ENCODE measurements at places on chromosomes 5 and 9.

- DNase-seq, result no peak
These were observed 508.8 kb downstream of the SEMA5A start for GRCh38 chr5:9037048-9037447.

GRCh38 chr5:149210225-149210624 lies 61.4 kb upstream of the AFAP1L1 start:
- no peak for DNase-seq

GRCh38 chr9:37410354-37410861 lies 12.1 kb upstream of the GRHPR start:
- DNase-seq, result no peak

- DNase-seq, result no peak
These were observed 114.8 kb downstream of the RGS3 start for GRCh38 chr9:113578279-113578865.

DNA sequence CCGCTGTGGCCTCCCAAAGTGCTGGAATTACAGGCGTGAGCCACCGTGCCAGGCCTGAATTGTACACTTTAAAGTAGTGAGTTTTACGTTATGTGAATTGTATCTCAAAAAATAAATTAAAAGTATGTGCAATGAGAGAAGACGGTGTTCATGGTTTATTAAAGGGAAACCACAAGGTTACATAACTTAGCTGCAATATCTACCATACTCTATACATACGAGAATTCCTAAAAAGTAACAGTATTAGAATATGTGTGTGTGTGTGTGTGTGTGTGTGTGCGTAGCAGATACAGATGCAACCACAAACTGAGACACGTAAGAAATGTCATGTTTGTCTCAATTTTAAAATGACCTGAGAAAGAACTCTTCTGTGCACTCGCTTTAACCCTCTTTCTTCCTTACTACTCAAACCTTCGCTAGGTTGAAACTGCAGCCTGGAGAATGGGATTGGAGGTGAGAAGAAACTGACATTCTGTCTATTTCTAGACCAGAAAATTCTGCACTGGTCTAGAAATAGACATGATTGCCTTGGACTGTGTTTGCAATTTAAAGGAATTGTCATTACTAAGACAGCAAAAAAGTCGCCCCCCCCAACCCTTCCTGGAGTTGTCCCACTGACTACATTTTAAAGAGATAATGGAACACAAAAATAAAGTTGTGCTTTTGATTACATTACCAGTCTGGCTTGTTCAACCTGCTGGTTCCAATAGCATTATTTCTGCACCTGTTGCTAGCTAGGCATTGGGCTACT lies 167.0 kb downstream of the RGS3 start:
- no peak for DNase-seq

GRCh38 chr5:77133061-77133758 lies 46.1 kb upstream of the ZBED3 start:
- DNase-seq, result peak; percentile 95

GRCh38 chr9:27671636-27672035 lies 98.4 kb upstream of the C9orf72 start:
- DNase-seq, result no peak

DNA sequence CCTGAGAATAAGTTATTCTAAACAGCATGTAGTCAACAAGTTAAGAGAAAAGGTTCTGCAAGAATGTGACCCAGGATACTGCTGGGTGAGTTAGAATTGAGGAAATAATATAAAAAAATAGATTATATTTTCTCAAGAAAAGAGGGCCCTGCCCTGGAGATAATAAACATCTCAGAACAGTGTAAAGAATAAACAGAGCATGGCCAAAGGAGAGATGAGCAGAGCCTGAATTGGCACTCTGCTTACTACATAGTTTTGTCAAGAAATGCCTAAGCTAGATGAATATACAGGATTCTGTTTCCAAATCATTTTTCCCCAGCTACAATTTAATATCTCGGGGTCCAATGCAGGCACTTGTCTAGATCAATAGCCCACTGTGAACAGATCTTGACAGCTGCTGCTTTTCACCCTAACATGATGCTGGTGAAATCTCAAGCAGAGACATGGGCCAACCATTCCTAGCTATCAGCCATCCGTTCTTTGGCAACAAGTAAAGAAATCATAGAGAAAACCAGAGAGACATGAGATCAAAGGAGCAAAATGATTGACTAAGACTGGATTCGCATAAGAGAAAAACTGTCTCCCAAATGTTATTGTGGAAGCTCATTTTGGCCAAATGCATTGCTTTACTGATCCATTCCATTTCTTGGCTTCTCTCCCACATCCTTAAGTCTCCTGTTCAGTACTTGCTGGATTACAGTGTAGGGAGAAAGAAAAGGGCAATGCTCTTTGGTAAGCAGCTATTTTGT lies 173.2 kb downstream of the PRELID2 start:
- DNase-seq, result peak; percentile 77

DNA sequence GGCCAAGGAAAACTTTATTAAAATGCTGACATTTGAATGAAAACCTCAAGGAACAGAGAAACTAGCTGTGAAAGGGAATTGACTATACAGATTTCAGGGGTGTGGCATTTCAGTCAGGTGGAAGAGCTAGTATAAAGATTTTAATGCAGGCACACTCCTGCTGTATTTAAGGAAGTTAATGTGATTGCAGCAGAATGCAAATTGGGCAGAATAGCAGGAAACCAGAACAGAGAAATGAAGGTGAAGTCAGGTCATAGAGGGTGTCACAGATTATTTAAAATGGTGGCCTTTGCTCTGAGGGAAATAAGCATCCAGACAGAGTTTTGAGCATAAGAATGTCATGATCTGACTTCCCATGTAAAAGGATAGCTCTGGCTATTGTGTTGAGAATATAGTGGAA lies 898.1 kb upstream of the WWC1 start:
- DNase-seq, result no peak

DNA sequence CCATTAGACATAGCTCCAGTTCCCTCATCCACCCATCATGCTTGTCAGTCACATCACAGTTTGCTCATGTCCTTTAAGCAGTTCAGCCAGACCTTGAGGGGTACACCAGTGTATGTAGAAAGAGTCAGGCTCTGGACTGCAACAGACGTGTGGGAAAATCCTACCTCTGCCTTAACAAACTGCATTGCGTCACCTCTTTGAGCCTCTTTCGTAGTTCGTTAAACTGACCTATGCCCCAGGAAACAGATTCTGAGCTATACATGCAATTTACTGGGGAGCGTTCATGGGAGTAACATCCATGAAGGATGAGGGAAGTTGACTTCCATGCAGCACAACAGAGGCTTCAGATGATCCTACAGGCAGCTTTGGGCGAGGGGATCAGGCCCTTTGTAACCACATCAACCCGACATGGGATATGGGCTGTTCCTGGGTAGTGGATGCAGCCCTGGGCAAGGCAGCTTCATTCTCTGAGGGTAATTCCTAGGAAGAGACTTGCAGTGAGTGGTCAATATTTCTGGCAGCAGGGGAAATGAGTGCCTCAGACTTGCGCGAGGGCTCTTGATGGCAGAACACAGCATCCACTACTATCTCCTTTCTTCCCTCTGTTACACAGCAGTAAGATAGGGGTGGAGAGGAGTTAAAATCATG lies 4.3 kb downstream of the SPINK4 start:
- DNase-seq, result no peak

DNA sequence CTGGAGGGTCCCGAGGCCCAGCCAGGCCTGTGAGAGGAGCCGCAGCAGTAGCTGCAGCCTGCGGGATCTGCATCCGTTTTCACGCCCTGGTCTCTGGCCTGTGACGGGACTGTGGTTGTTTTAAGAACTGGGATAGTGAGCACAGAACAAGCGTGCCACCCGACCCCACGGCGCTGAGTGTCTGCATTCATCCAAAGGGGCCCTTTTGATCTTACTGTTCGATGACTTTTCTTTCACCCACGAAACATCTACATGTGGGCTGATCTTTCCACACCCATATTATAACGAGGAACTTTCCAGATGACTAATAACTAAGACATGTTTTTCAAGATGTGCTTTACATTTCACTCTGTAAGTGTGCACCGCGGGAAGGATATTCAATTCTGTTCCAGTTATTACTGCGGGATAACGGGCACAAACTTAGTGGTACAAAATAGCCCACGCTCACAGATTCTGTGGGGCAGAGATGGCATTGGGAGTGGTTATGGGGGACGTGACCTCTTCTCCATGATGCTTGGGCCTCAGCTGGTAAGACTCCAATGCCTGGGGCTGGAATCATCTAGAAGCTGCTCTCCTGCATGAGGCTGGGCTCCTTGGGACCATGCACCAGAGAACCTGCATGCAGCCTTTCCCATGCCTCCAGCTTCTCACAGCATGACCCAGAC lies 165.0 kb downstream of the SYK start:
- no peak for DNase-seq

DNA sequence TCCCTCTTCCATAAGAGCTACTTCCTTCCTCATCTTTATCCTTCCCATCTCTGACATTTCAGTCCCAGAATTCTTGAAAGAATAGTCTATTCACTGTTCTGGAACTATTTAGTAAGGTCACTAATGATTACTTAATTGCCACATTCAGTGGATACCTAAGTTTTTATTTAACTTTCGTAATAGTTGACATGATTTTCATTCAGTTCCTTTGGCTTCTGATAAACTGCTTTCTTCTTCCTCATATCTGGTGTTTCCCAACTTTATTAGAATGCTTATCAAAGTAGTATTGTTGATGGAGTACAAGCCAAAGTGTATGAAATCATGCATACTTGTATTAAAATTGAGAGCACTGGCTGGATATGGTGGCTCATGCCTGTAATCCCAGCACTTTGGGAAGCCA lies 10.8 kb downstream of the UBE2D2 start:
- DNase-seq, result no peak

DNA sequence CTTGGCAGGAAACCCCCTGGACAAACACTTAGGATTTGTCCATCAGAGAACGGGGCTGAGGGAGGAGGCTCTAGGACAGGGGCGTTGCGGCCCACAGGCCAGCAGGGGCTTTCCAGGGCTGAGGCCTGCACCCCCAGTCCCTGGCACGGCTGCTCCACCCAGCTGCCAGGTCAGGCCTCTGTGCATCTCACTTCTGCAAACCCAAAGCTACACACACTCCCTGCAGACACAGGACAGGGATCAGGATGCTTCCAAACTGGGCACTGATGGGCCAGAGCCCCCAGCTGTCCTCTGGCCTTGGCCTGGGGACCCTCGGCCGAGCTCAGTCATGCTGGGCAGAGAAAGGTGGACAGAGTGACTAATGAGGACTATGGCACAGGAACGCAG lies 106.2 kb upstream of the SARDH start:
- no peak for DNase-seq

- no peak for DNase-seq
These were observed 263.6 kb upstream of the PCSK5 start for GRCh38 chr9:75626860-75627259.

- no peak for DNase-seq
These were observed 96.7 kb downstream of the PAX5 start for GRCh38 chr9:36937346-36937745.

DNA sequence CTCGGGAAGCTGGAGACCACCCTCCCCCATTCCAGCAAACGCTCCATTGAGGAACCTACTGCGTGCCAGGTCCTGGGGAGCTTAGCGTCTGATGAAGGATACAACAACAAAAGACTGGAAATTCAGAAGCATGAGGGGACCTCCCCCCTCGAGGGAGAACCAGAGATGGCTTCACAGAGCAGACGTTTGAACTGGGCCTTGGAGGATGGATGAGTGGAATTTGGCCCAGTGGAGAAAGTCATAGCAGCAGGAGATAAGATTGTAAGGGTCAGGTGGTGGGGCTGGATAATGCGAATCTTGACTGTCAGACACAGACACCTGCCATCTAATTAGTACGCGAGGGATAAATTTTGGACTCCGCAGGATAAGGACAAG lies 1.2 kb upstream of the SLC25A51 start:
- no peak for DNase-seq

DNA sequence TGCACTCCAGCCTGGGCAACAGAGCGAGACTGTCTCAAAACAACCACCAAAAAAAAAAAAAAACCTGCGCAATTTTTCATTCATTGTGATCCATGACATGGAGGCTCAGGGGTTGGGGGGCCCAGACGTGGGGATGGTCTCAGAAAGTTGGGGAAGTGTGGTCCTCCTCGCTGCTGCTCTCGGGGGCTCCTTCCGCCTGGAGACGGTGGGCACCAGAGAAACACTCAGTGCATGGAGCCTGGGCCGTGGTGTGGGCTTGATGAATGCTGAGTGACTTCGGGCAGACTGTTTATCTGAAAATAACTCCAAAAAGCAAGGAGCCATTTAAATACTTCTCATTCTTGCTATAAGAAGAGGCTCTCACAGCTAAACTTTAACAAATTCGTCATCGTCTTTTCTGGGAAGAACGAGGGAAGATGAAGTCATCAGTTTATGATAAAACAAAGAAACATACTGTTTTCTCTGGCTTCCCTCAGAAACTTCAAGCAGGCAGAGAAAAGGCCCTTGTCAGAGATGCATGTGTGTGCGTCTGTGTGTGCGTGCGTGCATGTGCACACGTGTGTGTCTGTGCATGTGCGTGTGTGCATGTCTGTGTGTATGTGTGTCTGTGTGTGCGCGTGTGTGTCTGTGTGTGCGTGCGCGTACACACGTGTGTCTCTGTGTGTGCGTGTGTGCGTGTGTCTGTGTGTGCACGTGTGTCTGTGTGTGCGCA lies 35.0 kb downstream of the RASGEF1C start:
- DNase-seq, result no peak

- DNase-seq, result no peak
These were observed 235.6 kb downstream of the EDIL3 start for GRCh38 chr5:84149094-84149493.

DNA sequence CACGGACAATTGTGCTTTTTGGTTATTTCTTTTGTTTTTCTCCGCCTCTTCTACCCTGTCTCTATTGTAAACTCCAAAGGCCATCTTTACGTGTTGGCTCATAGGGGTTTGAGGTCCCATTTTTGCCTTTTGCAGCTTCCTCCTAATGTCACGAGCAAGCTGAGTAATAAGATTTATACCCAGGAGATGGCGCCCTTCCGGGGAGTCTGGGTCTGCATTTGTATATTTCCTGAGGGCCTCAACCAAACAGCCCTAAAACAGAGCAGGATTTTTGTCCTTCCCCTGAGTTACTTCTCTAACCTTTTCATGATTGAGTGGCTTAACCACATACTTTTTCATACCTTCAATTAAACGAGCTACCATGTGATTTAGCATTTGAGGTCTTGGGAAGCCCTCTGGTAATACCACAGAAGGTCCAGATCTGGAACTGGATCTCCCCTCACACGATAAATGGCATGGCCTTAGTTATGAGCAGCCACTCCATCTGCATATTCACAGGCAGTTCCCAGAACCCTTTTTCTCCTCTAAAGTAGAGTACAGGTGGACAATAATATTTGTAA lies 11.2 kb upstream of the CFAP95 start:
- no peak for DNase-seq
